Heart right ventricle (tissue), 16 donors: ENCODE measurements at places on chromosomes 6 and 20. TPM values are rescaled to one million over a fixed set of nuclear protein-coding genes. Genes with fewer than 3 reads are reported as not detected.
A peak's percentile ranks its signal among the peaks of the same experiment; 100 is the strongest.

Gene OLIG3
- not detected for total RNA-seq

Gene MAPK13
- 0.70 TPM for total RNA-seq

Gene CTCFL
- not detected for total RNA-seq

Gene ESR1
- 1.7 TPM for total RNA-seq

Gene SPATA25
- 1.8 TPM for total RNA-seq

Gene SYNDIG1
- total RNA-seq: 34.7 TPM

Gene PTCRA
- total RNA-seq: not detected

Gene TRERF1
- 1.9 TPM for total RNA-seq

Gene SLC52A3
- 1.6 TPM for total RNA-seq

Gene OR2H2
- total RNA-seq: not detected

Gene NRSN1
- total RNA-seq: not detected

- DNase-seq: peak; percentile 32
These were observed at the start of gene GDAP1L1 for GRCh38 chr20:44247131-44247571. GDAP1L1 (plus strand) TSS chr20:44247308; CDS start chr20:44247335, 27 bp downstream.

GRCh38 chr20:49385465-49385864, 97.0 kb downstream of the KCNB1 start:
- no peak for DNase-seq

GRCh38 chr6:63465750-63466149, 106.5 kb upstream of the LOC128125822 start:
- DNase-seq: no peak

- DNase-seq: no peak
These were observed 46.6 kb downstream of the OR2B6 start for GRCh38 chr6:28003661-28004060.

DNA sequence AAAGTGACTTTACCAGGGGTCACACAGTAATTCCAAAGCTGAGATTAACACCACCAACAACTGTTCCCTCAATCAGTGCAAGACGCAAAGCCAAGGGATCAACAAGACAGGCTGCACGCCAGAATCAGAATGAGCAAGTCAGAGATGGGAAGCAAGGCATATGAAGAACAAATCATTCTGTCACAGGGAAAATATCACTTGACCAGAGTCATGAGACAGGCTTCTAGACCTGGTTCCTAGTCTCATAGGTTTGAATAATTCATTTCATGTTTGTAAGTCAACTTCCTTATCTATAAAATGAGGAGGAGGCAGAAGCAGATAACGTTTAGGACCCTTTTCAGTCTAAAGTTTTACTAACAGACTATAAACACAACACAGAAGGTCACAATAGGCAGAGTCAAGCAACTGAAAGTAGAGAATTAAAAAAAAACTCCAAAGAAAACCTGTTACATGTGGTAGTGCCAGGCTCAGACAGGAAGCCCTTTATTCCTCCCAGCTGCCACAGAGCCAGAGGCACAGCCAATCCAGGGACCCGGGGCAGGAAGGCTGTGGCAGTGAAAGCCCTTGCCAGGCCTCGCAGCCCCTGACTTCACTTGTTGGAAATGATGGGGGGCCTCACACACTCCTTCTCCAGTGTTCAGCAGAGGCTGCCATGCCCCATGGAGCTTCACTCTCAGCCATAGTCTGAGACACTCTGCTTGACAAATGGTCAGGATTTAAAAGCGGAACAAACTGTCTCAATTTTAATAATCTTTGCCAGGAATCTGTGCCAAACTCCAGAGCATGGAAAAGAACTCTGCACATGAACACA, 29.2 kb upstream of the DST start:
- no peak for DNase-seq

- peak; percentile 75 for DNase-seq
These were observed at the start of gene PHF1 for GRCh38 chr6:33410711-33411631. PHF1 (plus strand) TSS chr6:33411014; CDS start chr6:33412264, 1,250 bp downstream.

GRCh38 chr6:84921891-84922290, 157.5 kb upstream of the TBX18 start:
- DNase-seq: no peak

- DNase-seq: no peak
These were observed 33.7 kb downstream of the EYA4 start for GRCh38 chr6:133274813-133275212.

DNA sequence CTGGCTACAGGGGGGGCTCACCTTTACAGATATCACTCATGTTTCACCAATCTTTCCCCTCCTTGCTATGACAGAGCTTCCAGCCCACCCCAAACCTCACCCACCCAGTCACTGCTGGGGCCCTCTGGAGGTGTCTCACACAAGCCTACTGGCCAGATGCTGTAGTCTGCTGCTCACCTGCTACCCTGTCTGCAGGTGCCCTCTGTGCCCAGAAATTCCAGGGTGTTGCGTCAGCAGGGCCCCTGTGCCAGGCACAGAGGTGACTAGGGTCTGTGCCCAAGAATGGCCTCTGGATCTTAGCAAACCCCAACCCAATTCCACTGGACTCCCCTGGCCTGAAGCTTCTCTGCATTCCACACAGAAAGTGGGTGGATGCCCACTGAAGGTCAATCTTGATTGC, 21.4 kb downstream of the UNC5CL start:
- DNase-seq: no peak

GRCh38 chr6:149261364-149262040, 56.0 kb upstream of the TAB2 start:
- DNase-seq: no peak

- no peak for DNase-seq
These were observed 53.5 kb downstream of the BCAS4 start for GRCh38 chr20:50848341-50848808.

- peak; percentile 37 for DNase-seq
These were observed 12.8 kb upstream of the MANBAL start for GRCh38 chr20:37276494-37277252.

DNA sequence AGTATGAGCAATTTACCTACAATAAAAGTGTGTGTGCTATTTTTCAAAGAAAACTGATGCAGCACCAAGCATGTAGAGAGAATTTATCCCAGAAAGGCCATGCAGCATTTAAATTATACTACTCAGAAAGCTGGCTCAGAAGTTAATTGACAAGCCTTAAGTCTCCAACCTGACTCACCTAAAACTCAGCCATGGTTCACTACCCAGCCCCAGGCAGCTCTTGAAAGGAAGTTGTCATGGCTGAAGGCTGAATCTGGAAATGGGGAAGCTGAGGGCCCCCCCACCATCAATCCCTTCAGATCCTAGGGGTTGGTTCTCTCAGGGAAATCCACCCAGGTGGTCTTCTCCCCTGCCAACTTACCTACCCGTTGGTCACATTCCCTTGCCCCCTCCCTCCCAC, 19.7 kb downstream of the PPIL6 start:
- no peak for DNase-seq
